ENCODE measurements at places on chromosomes 3 and 15. TPM values are rescaled to one million over a fixed set of nuclear protein-coding genes. Genes with fewer than 3 reads are reported as not detected.

TMC3 gene
- total RNA-seq: not detected

DNA sequence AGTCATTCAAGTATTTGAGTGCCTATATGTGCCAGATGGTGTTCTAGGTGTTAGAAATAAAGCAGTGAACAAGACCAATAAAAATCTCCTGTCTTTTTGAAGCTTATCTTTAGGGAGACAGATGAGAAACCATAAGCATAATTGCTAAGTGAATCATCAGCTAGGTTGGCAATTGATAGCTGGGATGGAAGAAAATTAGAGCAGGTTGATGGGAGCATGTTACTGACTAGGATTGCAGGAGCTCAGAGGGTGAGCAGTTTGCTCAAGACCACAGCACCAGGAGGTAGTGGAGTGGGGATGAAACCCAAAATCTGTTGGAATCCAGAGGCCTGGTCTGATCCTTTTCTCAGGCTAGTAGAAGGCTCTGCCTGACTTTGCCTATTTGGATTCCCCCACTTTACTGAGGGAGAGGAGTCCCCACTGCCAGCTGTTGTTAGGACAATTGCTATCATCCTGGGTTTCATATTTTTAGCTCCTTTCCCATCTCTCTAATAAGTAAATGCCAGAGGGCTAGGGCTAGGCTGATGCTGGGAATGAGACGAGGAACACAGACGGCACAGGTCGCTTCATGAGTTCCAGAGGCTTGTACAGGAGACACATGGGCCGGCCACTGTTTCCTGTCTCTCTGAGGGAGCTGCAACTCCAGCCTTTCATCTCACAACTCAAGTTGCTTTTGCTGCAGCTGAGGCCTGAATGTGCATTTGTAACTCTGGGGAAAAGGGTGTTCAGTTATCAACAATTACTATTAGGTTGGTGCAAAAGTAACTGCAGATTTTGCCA lies 102.9 kb downstream of the CACNA1D start:
- DNase-seq: no peak

GRCh38 chr3:14471690-14472089 lies 68.5 kb downstream of the GRIP2 start:
- no peak for DNase-seq

- DNase-seq: no peak
Measured at GRCh38 chr15:71049706-71050422, 65.4 kb upstream of the THSD4 start.

CRABP1 gene
- not detected for total RNA-seq

GRCh38 chr15:85312486-85312885 lies 67.9 kb upstream of the AKAP13 start:
- DNase-seq: peak; percentile 78

SPINT1 gene
- total RNA-seq: 306 TPM

GRCh38 chr3:62134061-62134496 lies 239.3 kb downstream of the FEZF2 start:
- no peak for DNase-seq

DNA sequence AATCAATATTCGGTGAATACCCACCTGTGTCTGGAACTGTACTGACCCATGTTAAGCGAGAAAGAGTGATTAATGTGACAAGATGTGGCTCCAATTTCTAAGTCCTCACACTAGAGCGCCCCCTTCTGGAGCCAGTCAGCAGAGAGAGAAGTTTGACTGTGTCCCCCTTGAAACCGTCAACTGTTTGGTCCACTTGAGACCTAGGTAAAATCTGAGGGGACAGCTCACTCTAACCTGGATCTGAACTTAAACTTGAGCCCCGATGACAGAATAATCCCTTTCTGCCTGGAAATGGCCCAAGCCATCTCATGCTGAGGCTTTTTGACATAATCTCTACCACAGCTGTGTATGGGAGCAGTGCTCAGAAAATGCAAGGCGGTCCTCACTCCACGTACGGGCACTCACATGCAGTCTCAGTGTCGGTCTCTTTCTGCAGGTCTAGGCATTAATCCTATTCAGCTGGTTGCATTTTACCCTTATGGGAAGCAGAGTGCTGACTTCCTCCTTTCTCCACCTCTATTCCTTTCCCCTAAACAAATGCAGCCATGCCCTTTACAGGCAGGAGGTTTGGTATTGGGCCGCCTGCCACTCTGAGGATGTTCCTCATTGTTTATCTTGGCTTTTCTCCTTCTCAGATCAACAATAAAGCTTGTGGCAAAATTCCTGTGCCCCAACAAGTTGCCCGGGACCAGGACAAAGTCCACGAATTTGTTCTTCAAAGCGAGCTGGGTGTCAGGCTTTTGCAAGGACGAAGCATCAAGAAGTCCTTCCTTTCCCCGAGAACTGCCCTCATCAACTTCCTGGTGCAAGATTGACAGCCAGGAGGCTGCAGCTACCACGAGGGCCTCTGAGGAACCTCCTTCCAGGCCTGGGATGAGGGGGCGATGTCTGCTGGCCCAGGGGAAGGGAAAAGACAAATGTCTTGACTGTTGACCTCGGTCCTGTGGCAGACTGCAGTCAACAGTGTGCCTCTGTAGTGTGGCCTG lies 47.5 kb upstream of the LIMD1 start:
- no peak for DNase-seq

- no peak for DNase-seq
Measured at GRCh38 chr3:66150977-66151376, 69.8 kb upstream of the SLC25A26 start.

DNA sequence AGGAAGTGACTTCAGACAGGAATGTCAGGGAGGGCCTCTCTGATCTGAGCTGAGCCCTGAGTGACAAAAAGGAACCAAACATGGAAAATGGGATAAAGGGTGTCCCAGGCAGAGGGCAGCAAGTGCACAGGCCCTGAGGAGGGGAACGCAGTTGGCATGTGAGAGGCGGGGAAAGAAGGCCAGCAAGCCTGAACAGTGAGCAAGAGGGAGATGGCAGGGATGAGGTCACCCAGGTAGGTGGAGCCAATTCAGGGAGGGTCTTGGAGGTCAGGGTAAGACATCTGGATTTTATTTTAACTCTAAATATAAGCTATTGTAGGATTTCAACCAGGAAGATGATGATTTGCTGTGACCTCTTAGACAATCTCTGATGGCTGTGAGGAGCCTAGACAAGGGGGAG lies 167.7 kb downstream of the LRTM1 start:
- DNase-seq: no peak

DNA sequence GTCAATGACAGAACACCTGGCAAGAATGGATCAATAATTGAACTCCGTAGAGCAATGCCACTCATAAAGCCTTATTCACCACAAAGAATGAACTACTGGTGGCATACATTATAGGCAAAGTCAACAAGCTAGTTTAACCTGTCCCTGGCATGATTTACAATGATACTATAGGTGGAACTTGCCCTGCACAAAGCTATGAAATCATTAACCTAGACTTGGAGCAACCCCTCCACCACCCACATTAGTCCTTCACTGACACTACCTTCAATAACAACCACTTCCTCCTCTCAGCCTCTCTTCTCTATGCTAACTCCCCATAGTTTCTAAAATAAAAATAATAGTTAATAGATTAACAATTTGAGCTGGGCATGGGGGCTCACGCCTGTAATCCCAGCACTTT lies 54.4 kb downstream of the ACAP2 start:
- no peak for DNase-seq

GRCh38 chr3:16337856-16338540 lies 73.0 kb downstream of the OXNAD1 start:
- DNase-seq: no peak

HTR3E gene
- total RNA-seq: not detected

PTPRG gene
- 25.7 TPM for total RNA-seq

GRCh38 chr3:57892423-57892822 lies 115.8 kb upstream of the FLNB start:
- no peak for DNase-seq

GRCh38 chr3:190306513-190307163 lies 15.6 kb downstream of the CLDN1 start:
- no peak for DNase-seq

- DNase-seq: no peak
Measured at GRCh38 chr3:107676469-107677309, 153.9 kb downstream of the BBX start.

GADL1 gene
- not detected for total RNA-seq

DNA sequence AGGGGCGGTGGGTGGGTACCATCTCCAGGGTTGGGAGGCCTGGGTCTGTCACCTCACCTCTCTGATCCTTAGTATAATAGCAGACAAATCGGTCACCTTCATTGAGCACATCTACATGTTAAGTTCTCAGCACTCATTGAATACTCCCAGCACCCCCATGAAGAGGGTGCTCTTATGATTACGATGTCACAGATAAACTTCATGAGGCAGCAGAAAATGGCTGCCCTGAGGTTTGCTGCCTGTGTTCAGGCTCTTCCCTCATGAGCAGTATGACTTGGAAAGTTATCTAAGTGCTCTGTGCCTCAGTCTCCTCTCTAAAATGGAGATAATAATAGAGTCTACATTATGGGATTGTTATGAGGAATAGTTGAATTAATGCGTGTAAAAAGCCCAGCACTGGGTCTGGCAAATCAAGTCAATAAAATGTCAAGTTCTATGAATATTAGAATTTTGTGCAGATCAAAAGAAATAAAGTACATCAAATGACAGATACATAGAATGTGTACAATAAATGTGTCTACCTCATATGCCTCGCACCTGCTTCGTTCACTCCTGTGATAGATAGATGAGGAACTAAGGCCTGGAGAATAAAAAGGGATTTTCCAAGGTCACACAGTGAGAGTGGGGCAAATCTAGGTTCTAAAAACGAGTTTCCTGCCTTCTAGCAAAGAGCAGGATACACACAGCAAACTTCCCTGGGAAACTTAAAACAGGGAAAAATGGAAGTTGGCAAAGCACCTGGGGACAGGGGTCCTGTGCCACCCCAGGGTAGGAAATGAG lies 142.2 kb upstream of the MRPS22 start:
- DNase-seq: no peak

SLC6A11 gene
- total RNA-seq: 0.04 TPM

DNA sequence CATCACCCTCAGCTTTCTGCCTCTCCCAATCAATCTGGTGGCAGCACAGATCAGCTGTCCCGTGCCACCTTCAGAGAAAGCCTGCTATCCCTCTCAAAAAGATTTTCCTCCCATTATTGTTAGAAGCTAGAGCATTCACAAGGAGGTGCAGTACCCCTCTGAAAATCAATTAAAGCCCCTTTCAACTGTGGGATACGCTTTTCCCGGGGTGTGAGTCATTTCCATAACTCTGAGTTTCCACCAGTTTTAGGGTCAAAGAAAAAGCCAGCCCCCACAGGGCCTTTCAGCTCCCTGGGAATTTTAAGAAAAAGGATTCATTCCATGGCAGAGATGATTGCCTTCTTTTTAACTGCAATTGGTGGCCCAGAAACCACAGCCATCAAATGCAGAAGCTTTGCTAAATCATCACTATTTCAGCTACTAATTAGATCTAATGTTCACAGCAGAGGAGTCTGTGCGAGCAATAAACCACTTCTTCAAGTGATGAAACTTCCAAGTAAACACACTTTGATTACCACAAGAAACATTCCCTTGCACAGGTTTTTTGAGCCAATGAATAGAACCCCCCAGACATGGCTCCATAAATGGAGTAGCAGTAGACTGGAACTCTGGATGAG lies 270.0 kb upstream of the TPRG1 start:
- DNase-seq: no peak

DNA sequence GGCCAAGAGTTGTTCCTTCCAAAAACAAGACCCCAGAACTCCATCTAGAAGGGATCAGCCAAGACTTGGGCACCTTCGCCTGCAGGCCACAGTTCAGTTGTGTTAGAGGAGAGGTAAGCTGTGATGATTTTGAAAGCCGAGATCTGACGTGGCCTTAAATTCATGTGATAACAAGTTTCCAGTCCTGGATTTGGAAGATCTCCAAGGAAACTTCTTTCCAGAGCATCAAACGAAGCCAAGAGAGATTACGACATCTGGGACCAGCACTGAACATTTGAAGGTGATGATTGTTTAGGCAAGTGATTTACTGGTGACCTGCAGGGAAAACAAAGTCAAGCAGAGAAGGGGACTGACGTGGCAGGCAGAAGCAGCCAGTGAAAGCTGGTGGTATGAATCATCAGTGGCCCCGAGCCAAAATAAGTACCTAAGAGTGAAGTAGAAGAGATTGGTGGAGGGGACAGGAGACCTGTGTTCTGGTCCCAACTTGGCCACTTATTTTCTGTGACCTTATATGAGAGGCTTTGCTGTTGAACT lies 339.0 kb upstream of the PROK2 start:
- DNase-seq: peak; percentile 62

- DNase-seq: no peak
Measured at GRCh38 chr3:194900854-194901522, 215.3 kb downstream of the FAM43A start.

- no peak for DNase-seq
Measured at GRCh38 chr3:40167958-40168357, 141.5 kb upstream of the EIF1B start.

GRCh38 chr15:92061511-92062195 lies 208.1 kb downstream of the SLCO3A1 start:
- no peak for DNase-seq

CASR gene
- total RNA-seq: 0.04 TPM

DNA sequence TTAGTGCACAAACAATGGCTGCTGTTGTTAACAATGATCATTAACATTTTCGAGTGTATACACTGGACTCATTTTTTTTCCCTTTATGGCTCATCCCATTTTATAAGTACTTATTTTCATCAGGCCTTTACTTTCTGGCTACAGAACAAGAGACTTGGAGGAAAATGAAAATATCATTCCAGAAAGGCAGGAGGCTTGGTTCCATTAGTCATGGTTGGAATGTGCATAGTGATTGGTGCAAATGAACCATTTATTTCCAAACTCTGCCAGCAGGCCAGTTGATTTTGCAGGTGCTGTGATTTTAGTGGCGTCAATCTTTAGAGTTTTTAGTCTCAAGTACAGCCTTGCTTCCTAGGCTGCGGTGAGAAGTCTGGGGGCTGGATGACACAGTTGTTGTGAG lies 151.8 kb downstream of the ITPR1 start:
- DNase-seq: no peak

C2CD4A gene
- 0.75 TPM for total RNA-seq

DNA sequence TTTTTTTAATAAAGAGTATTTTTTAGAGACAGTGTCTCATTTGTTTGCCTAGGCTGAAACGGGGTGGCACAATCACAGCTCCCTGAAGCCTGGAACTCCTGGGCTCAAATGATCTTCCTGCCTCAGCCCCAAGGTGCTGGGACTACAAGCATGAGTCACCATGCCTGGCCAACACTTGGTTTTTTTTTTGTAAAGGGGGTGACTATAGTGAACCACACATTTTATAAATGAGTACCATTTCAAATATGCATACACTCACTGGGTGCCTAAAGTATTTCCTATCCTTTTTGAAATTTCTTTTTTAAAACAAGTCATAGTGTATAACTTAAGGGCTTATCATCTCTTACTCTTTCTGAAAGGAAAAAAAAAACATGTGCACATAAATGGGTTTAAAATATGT lies 325.2 kb upstream of the MEIS2 start:
- no peak for DNase-seq

GRCh38 chr15:58378241-58379085 lies 53.3 kb upstream of the LIPC start:
- DNase-seq: peak; percentile 56
